ENCODE measurements at places on chromosomes 16 and 17.

DNA sequence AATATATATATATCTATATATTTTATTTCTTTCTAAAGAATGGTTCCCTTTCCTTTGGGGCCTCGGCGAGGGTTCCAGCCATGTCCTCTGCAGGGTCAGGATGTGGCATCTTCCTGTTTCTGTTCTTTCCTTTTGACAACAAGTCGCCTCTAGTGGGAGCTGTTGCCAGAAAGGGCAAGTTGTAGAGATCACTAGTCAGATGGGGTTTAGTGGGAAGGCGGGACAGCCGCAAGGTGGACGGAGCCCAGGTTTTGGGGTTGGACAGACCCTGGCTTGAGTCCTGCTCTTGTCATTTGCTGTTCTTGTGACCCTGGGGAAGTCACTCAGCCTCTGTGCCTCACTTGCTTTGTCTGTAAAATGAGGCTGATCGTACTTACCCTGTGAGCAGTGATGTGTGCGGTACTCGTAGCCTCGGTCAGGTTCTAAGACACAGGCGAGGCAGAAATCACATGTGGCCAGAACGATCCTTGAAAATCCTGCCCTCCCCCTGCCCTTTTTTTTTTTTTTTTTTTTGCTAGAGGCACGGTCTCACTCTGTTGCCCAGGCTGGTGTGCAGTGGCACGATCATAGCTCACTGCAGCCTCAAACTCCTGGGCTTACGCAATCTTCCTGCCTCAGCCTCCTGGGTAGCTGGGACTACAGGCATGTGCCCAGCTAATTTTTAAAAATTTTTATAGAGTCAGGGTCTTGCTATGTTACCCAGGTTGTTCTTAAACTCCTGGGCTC lies 80.1 kb downstream of the ABCC6 start:
- no peak for DNase-seq

GRCh38 chr16:78906135-78906534 lies 694.4 kb downstream of the MAF start:
- no peak for DNase-seq

DNA sequence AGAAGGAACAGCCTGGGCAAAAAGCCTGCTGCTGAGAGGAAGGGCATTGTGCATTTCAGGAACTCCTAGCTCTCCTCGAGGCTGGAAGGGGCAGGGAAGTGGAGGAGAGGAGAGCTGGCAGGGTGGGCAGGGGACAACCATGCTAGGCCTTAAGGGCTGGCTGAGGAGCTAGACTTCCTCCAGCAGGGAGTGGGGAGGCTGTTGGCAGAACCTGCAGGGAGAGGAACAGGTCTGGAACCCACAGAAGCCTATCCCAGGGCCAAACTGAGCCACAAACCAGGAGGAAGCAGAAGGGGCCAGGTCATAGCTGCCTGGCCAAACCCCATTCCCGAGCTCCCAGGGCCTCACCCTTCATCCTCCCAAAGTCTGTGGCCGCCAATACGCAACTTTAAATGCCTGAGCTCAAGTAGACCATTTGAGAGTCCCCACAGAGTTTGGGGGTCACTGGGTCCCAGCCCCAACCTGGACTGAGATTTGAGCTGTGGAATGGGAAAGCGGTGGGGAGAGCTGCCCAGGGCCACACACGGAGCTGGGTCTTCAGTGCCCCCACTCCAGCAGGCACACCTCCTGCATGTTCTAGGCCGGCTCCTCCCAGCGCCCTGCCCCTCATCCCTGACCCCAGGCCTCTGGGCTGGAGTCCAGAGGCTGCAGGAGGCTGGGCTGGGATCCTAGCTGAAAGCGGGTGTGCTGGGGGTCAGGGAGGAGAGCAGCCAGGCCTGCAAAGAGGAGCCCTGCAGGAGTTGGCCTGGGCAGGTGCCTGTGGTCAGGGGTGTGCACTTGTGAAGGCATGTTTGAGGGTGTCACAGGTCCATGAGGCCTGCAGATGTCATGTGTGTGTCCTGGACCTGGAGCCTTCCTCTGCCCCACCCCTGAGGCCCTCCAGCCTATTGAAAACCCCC lies 4.5 kb downstream of the CDH5 start:
- DNase-seq, result no peak

DNA sequence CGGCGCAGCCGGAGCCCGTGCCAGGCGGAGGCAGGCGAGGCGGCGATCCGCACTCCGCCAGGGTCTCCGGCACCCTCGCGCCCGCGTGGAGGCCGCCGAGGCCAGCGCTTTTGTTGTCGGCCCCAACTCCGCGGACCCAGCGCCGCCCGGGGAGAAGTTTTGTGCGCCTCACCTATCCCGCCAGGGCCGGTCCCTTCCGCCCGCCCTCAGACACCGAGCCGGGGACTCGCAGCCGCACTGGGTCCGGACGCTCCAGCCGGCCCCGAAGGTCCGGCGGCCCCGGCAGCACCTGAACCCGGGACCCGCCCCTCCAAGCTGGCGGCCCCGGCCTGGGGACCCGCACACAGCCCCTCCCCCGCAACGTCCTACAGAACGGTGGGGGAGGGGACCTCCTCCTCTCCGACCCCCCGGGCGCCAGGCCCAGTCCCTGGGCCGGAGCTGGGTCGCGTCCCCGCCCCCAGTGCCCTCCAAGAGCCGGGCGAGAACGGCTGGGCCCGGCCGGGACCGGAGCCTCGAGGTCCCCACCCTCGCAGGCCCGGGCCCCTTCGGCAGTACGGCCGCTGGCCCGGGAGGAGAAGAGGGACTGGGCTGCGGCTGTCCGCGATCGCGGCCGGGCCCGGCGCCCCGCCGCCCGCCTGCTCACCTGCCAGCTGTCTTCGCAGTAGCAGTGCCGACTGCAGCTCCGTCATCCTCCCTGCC lies 698 bp downstream of the UBE2G1 start:
- DNase-seq, result no peak
